ENCODE measurements at places on chromosomes 12 and 14. TPM values are rescaled to one million over a fixed set of nuclear protein-coding genes. Genes with fewer than 3 reads are reported as not detected.

DNA sequence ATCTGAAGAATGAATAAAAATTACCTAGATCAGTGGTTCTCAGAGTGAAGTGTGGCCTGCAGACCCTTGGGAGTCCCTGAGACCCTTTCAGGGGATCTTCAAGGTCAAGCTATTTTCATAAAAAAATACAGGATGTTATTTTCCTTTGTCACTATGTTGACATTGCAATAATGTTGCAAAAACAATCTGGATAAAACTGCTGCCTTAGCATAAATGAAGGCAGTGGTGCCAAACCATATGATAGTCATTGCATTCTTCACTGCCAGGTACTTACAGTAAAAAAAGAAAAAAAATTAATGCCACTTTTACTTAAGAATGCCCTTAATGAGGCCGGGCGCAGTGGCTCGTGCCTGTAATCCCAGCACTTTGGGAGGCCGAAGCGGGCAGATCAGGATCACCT is 2.0 kb upstream of the CD4 start:
- no peak for DNase-seq

- DNase-seq = no peak
Measured at GRCh38 chr14:25019892-25020291, 30.1 kb downstream of the STXBP6 start.

GRCh38 chr12:9319842-9320173 is 111.6 kb upstream of the PZP start:
- DNase-seq = no peak

MRPL52 gene
- total RNA-seq = 80.4 TPM

GPR132 gene
- 49.6 TPM for total RNA-seq
